ENCODE measurements at places on chromosomes 16 and 17.

GRCh38 chr17:77109764-77110359 lies 30.9 kb upstream of the SEC14L1 start:
- no peak for DNase-seq

- no peak for DNase-seq
Observed at GRCh38 chr17:53470626-53471025, 352.1 kb upstream of the KIF2B start.

GRCh38 chr17:39812466-39812865 lies 51.6 kb downstream of the IKZF3 start:
- no peak for DNase-seq

DNA sequence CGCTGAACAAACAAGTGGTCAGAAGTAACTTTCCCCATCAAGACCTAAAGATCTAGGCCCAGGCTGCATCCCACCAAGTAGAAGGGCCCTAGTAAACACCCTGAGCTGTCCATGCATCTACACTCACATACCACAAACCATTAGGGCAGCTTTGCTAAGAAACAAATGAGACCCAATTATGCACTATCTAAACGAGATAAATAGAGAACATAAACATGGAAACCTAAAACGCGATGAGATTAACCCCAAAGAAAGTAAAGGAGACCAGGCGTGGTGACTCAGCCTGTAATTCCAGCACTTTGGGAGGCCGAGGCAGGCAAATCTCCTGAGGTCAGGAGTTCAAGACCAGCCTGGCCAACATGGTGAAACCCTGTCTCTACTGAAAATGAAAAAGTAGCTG lies 5.8 kb downstream of the TXNDC11 start:
- DNase-seq = no peak

DNA sequence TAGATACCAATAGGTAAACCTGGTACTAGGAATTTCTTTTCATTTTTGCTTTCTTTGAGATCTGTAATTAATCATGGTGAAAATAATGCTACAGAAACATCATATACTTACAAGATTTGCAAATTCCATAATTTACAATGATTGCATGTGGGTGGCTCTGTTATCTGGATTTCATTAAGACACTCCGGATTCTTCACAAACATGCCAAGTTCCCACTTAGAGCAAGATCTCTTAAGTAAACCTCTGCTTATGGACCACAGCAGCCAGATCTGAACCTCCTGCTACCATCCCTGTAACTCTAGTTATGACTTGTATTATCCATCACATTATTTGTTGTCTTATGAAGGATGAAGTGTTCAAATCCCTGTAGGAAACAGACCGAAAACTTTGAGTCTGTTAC lies 424.7 kb downstream of the CDH13 start:
- no peak for DNase-seq

DNA sequence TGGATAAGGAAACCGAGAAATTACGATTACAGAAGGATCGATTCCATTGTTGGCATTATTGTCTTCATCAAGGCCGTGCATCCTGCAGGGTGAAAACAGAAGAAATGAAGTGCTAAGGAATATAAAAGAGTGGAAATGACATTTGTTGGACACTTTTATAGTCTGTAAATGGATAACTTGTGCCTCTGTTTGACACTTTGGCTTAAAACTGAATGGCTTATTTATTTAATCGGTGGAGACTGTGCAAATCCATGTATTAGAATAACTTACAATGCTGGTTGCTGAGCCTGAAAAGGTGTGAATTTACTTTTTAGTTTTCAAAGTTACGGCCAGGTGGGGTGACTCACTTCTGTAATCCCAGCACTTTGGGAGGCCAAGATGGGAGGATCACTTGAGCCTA lies 31.4 kb downstream of the ITGB3 start:
- no peak for DNase-seq

GRCh38 chr16:68470461-68471150 lies 22.3 kb upstream of the SMPD3 start:
- DNase-seq = peak; percentile 67

- no peak for DNase-seq
Observed at GRCh38 chr17:74107107-74107506, 96.4 kb upstream of the RPL38 start.

DNA sequence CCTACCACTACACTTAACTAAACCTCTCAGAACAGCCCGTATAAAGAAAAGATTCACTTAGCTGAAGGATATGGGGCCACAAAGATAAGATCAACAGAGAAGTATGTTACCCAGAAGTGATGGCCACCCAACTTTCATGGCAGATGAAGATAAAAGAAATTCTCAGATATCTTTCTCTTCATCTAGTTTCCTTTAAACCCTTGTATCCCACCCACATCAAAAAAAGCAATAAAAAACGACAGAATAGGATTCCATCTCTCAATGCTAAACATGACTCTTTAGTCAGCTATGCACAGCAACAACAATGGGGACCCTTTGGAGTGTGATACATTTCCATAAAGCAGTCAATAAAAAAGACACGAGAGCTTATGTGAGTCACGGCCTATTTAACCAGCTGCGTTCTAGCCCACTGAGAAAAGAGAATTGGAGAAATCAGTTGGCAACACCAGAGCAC lies 86.6 kb downstream of the SNX11 start:
- DNase-seq = no peak

- no peak for DNase-seq
Observed at GRCh38 chr16:20851601-20852000, 45.3 kb downstream of the REXO5 start.

- no peak for DNase-seq
Observed at GRCh38 chr16:165539-166374, at the start of gene HBM. HBM (plus strand) TSS chr16:165978; CDS start chr16:165998, 20 bp downstream.

GRCh38 chr17:16407911-16408588 lies 7.3 kb upstream of the TRPV2 start:
- no peak for DNase-seq

- DNase-seq = no peak
Observed at GRCh38 chr16:4233431-4233830, 8.4 kb downstream of the SRL start.

GRCh38 chr16:82881516-82881915 lies 254.7 kb downstream of the CDH13 start:
- no peak for DNase-seq

- peak; percentile 14 for DNase-seq
Observed at GRCh38 chr17:27216836-27217235, 77.1 kb upstream of the WSB1 start.

DNA sequence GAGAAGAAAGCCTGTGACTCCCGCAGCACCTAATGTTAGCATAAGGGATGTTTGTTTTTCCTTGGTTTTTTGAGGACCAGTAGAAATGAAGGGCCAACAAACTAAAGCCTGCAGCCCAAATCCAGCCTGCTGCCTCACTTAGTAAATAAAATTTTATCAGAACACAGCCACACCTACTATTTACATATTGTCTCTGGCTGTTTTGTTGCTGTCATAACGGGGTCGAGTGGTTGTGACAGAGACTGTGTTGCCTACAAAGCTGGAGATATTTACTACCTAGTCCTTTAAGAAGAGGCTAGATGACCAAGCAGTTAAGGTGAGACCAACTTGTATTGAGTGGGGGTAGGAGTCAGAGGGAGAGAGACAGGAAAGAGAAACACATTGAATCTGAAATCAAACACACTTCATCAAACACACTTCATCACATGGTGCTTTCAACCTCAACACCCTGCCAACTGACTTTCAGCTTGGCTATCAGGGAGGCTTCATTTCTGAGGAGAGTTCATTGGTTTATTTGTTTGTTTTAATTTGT lies 546.3 kb upstream of the CDH11 start:
- no peak for DNase-seq

- no peak for DNase-seq
Observed at GRCh38 chr16:87098976-87099720, 218.0 kb downstream of the C16orf95 start.

DNA sequence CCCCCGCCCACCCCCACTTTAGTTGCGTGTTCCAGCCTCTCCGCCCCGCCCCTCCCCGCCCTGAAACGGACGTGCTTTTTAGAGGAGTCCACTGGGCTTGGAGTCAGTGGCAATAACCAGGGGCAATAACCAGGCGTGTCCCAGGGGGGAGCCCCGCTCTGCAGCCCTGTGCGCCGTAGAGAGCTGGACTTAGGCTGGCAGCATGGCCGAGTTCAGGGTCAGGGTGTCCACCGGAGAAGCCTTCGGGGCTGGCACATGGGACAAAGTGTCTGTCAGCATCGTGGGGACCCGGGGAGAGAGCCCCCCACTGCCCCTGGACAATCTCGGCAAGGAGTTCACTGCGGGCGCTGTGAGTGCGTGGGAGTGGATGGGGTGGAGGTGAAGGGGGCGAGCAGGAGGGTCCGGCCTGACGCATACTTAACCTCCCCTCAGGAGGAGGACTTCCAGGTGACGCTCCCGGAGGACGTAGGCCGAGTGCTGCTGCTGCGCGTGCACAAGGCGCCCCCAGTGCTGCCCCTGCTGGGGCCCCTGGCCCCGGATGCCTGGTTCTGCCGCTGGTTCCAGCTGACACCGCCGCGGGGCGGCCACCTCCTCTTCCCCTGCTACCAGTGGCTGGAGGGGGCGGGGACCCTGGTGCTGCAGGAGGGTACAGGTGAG lies at the start of gene ALOX15B:
TSS of gene ALOX15B (plus strand) at position 106 of the 657 bp plus-strand sequence. CDS start at position 203, 97 bp downstream.
- DNase-seq = no peak

GRCh38 chr16:55015181-55015913 lies 84.7 kb downstream of the IRX5 start:
- no peak for DNase-seq

- DNase-seq = no peak
Observed at GRCh38 chr16:77469634-77470033, 34.8 kb upstream of the ADAMTS18 start.

- DNase-seq = no peak
Observed at GRCh38 chr17:54944796-54945195, 23.7 kb downstream of the COX11 start.

DNA sequence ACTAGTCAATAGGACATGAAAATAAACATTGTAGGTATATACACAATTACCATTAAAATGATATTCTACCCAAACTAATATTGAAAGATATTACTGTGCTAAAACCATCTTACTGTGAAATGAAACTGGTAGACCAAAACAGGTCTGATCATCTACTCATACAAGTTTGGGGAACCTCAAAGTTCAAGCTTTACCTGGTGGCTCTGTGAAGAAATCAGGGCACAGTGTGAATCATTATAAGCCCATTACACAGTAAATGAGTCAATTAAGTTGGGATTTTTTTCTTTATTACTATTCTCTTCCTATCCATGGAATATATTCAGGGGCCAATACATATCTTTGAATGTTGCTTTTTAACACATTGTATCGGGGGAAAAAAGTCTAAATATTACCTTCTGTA lies 57.1 kb downstream of the HELZ start:
- DNase-seq = no peak

- DNase-seq = peak; percentile 80
Observed at GRCh38 chr17:78272181-78272913, 40.9 kb downstream of the TMEM235 start.

- no peak for DNase-seq
Observed at GRCh38 chr17:29709866-29710519, 87.3 kb upstream of the CORO6 start.

GRCh38 chr17:1203967-1204291 lies 24.1 kb upstream of the ABR start:
- DNase-seq = no peak

- DNase-seq = no peak
Observed at GRCh38 chr16:27547134-27547533, 2.6 kb downstream of the GTF3C1 start.

- peak; percentile 26 for DNase-seq
Observed at GRCh38 chr16:72978212-72978611, 69.7 kb downstream of the ZFHX3 start.

DNA sequence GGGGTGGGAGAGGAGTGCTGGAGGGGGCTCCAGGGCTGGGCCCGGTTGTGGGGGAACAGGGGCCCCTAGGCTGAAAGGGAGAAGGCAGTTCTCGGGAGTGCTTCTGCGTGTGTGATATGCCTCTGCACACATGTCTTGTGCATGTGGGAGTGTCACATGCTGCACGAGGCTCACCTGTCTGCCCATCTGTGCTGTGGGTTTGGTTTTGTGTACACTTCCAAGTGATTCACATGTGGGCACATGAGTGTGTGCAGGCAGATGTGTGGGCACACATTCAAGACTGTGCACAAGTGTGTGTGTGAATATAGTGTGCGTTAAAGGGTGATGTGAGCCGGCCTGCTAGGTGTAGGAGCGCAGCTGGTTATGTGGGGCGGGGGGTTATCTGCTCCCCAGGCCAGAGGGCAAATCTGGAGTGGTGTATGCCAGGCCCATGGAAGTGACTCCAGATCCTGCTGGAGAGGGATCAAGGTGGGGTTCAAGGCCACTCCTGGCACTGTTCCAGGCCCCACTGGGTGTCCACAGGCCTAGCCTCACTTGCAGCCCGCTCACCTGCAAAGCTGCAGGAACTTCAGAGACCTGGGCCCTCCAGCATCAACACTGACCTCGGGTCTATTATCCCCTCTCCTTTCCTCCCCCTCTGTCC lies 3.8 kb upstream of the BAHCC1 start:
- DNase-seq = no peak

DNA sequence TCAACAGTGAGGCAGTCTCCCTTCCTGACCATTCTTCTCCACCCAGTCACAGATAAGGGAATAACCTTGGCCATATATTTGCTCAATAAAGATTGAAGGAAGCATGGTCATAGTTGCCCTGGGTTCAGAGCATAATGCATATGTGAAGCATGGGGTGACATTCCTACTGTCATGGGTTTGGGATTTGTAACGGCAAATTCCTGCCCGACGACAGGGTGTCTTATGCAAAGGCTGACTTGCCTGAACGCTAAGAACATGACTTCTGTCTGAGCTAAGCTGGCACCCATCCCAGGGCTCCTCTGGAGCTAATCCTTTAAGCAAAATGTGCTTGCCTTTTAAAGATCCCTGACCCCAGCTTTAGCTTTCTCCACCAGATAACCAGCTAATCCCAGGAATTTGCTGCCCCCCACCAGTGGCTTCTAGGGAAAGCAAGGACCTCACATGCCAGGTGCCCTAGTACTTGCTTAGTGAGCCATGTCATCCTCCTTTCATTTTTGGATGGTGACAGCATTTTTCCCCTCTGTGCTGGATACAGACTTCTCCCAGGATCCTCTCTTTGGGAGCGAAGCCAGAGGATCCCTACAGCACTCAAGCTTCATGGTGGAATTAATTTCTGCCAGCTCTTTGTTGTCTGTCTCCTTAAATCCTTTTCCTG lies 11.7 kb downstream of the SLC7A6OS start:
- DNase-seq = no peak

DNA sequence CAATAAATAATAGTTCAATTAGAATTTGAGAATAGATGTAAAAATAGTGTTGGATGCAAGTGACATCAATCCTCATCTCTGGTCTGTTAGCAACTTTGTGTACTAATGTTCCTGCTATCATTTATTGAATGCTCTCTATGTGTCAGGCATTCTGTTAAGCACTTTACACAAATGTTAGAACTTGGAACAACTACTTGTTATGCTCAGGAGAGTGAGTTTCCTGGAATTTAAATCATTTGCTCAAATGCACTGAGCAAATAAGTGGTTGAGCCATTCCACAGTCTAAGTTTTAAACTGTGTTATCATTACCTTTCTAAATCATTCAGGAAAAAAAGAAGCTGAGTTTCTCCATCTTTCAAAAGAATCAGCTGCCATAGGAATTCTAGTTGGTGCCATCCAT lies 1327.3 kb upstream of the GOT2 start:
- DNase-seq = no peak

Data from CD4-positive, alpha-beta T cell treated with Interferon gamma for 1 hour (primary cell).